ENCODE measurements at places on chromosomes 16 and 17.

GRCh38 chr17:5097101-5097834, 14.4 kb downstream of the ZNF232 start:
- no peak for DNase-seq

GRCh38 chr17:27977751-27978688, 64.5 kb upstream of the NLK start:
- DNase-seq = no peak

- DNase-seq = peak; percentile 98
These were observed 64.1 kb upstream of the SREBF1 start for GRCh38 chr17:17900615-17901520.

DNA sequence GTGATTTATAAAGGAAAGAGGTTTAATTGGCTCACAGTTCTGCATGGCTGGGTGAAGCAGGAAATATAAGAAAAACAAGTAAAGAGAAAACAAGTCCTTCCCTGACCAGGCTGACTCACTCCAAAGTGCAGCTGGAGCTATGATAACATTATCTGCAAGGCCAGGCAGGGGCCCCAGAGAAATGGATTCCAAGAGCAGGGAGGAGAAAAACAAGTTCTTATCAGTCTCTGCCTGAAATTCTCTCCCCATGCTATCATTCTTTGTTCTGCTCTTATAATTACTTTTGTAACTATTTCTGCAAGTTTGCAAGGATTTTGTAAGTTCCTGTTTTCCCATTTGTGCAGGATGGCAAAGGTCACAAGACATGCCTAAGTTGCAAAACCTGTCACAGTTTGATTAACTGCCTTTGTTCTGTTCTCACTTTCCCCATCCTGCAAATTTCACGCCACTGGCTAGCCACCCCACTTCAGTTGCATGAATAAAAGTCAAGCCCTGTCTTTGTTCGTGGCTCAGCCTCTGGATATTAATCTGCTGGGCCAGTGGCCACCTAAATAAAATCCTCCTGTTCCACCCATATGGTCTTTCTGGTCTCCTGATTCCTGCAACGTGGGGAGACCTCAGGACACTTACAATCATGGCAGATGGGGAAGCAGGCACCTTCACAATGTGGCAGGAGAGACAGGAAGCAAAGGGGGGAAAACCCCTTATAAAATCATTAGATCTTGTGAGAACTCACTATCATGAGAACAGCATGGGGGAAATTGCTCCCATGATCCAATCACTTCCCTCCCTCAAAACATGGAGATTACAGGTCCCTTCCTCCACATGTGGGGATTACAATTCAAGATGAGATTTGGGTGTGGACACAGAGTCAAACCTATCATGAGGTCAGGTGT, 13.1 kb downstream of the ABCA9 start:
- DNase-seq = no peak

DNA sequence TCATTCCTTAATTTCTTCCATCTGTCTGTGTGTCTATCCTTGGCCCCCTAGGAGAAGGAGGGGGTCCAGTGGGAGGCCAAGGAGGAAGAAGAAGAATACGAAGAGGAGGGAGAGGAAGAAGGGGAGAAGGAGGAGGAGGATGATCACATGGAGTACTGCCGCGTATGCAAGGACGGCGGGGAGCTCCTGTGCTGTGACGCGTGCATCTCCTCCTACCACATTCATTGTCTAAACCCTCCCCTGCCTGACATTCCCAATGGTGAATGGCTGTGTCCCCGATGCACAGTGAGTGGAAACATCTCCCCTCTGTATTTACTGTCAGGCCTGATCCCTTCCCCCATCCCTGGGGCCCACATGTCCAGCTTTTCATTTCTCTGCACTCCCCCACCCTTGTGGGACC, 6.3 kb downstream of the CHD3 start:
- no peak for DNase-seq

- DNase-seq = no peak
These were observed 130.4 kb downstream of the TANC2 start for GRCh38 chr17:63096426-63096825.

GRCh38 chr17:18946536-18946935, 5.4 kb upstream of the SLC5A10 start:
- DNase-seq = no peak

- no peak for DNase-seq
These were observed 774 bp upstream of the MAF start for GRCh38 chr16:79601092-79601930.

GRCh38 chr17:80260069-80260535, 550 bp upstream of the RNF213 start:
- DNase-seq = peak; percentile 27

DNA sequence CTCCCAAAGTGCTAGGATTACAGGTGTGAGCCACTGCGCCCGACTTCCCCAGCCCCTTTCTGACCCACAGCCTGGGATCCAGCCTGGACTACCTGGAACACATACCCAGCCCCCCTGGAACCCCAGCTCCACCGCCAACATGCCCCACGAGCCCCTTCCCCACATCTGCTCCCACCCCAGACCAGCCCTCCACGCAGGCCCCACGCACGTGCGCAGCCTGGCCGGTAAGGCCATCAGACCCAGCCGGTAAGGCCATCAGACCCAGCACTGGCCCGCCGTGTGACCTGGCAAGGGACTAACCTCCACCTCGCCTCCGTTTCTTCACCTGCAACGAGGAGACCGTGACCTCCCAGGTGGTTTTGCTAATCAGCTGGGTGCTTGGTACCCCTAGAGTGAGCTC, 46.5 kb downstream of the RPH3AL start:
- no peak for DNase-seq
